ENCODE measurements at places on chromosomes 13 and 19. TPM values are rescaled to one million over a fixed set of nuclear protein-coding genes. Genes with fewer than 3 reads are reported as not detected.

The CEACAM6 gene
- 0.61 TPM for total RNA-seq

The BCL3 gene
- total RNA-seq = 84.6 TPM

The ELOF1 gene
- 53.9 TPM for total RNA-seq

The ZNF610 gene
- total RNA-seq = 3.2 TPM

The IZUMO2 gene
- not detected for total RNA-seq

The VN1R2 gene
- not detected for total RNA-seq

The HCN2 gene
- 8.9 TPM for total RNA-seq

The ATP1A3 gene
- 15.0 TPM for total RNA-seq

The EEF2 gene
- 1,439 TPM for total RNA-seq

The PET100 gene
- 11.8 TPM for total RNA-seq

The SBK3 gene
- not detected for total RNA-seq

The FAM98C gene
- 13.4 TPM for total RNA-seq

The NCAN gene
- not detected for total RNA-seq

The SIX5 gene
- total RNA-seq = 23.4 TPM

The FOXA3 gene
- not detected for total RNA-seq

The KIR2DL4 gene
- 0.36 TPM for total RNA-seq

The CEACAM20 gene
- total RNA-seq = not detected

The CYP2A13 gene
- not detected for total RNA-seq

The CABP5 gene
- not detected for total RNA-seq

The RFPL4A gene
- total RNA-seq = 0.28 TPM

The CEACAM16 gene
- total RNA-seq = not detected

The KCNRG gene
- total RNA-seq = 0.19 TPM

The LIPE gene
- 35.3 TPM for total RNA-seq

The KCTD12 gene
- 12.5 TPM for total RNA-seq

The KLK15 gene
- 1.0 TPM for total RNA-seq

The MEGF8 gene
- total RNA-seq = 25.4 TPM

The LIM2 gene
- not detected for total RNA-seq

The PSG5 gene
- not detected for total RNA-seq

The KLK13 gene
- not detected for total RNA-seq

The EPSTI1 gene
- 27.6 TPM for total RNA-seq

The ZNF433 gene
- total RNA-seq = 4.4 TPM

The CYP4F3 gene
- total RNA-seq = not detected

The ZNF160 gene
- total RNA-seq = 29.9 TPM

The DHDH gene
- total RNA-seq = 0.17 TPM

The GJA3 gene
- not detected for total RNA-seq

The TEX29 gene
- not detected for total RNA-seq

The SLC17A7 gene
- total RNA-seq = 0.43 TPM

The KHSRP gene
- total RNA-seq = 90.2 TPM

The CACNG6 gene
- not detected for total RNA-seq

The ZNF737 gene
- total RNA-seq = 42.3 TPM

The ZNF682 gene
- total RNA-seq = 0.54 TPM

The SWSAP1 gene
- total RNA-seq = 3.5 TPM

The RFXANK gene
- total RNA-seq = 51.6 TPM

The URAD gene
- total RNA-seq = not detected

The LYL1 gene
- 5.0 TPM for total RNA-seq

The ZNF541 gene
- 0.46 TPM for total RNA-seq

The CCNA1 gene
- 0.12 TPM for total RNA-seq

The OR10H1 gene
- total RNA-seq = not detected

The PRTN3 gene
- total RNA-seq = 0.32 TPM
